NCI-H1694 treated with DMSO at 0.1 percent for 48 hours (cell line): ENCODE measurements at places on chromosomes 6 and 20.

DNA sequence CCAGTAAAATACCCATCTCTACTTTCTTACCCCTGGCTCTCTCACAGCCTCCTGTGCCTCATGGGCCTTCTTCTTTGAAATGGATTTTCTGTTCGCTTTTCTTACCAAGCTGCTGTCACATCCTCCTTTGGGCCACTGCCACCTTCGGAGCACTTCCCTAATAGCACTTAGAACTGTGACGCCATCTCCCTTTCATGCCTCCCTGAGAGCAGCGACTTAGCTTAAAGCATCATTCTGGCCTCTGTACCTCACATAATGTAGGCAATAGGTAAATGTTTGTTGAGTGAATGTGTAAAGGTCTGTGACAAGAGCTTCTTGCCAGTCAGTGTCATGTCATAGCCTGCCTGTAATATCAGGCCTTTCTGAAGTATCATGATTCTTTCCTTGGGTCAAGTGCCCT, 78.8 kb downstream of the ADGRG6 start:
- DNase-seq: no peak

DNA sequence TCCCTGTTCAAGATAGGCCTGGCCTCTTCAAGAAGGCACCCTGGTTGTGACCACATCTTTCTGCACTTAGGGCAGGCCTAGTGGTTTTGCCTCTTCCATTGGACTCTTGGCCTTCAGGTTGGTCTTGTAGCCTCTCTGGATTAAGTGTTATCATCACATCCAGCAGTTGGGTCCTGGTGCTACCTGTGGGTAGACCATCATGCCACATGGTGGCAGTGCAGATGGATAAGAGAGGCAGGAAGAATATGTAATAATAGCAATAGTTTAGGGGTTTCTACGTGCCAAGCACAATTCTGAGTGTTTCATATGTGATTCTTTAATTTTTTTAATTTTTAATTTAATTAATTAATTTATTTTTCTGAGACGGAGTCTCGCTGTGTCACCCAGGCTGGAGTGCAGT, 28.5 kb upstream of the SNRPB2 start:
- DNase-seq: no peak

- no peak for DNase-seq
Measured at GRCh38 chr6:127514179-127514772, 4.9 kb downstream of the MTCL3 start.

DNA sequence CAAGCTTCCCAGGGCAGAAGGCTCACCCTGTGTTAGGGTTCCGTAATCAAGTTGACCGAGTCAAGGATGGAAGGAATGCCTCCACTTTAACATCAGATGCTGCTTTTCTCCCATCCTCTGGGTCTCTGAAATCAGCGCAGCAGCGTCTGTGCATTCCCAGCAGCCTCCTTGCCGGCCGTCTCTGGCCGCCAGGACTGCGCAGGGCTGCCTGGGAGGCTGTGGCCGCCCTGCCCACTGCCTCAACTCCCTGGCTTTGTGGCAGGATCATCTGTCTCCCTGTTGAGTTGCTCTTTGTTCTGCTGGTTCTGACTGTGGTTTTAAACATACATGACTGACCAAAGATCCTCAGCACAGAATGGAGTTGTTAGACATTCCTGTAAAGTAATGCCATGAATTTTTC, 56.5 kb downstream of the DLL1 start:
- DNase-seq: no peak

GRCh38 chr6:137957471-137957870, 90.4 kb downstream of the TNFAIP3 start:
- no peak for DNase-seq

- DNase-seq: no peak
Measured at GRCh38 chr6:105121981-105122380, 57.8 kb downstream of the POPDC3 start.

GRCh38 chr20:47727170-47727880, 58.0 kb downstream of the SULF2 start:
- peak; percentile 11 for DNase-seq

DNA sequence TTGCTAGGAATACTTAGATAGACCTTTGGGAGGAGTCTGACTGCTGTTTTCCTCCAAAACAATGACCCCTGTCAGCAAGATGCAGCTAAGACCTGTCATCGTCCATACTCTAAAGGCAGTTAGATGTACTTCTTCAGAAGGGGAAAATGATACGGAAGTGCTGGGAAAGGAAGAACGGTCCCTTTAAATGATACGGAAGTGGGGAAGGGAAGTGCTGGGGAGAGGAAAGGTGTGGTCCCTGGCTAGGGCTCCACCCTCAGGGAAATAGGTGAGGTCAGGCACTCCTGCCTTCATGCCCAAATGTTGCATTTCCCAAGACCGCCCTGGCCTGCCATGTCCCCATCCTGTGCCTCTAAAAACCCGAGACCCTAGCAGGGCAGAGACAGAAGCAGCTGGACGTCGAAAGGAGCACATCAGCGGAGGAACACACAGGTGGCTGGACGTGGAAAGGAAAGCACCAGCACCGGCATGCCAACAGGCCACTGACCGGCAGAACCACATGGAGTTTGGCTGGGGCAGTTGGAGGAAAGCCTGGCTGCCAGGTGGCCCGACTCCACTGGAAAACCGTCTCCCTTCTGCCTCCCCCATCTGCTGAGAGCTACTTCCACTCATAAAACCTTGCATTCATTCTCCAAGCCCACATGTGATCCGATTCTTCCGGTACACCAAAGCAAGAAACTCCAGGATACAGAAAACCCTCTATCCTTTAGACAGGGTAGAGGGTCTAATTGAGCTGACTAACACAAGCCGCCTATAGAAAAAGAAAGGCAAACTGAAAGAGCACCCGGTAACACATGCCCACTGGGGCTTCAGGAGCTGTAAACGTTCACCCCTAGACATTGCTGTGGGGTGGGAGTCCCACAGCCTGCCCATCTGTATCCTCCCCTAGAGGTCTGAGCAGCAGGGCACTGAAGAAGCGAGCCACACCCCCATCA, 94.6 kb downstream of the FAXC start:
- DNase-seq: no peak

DNA sequence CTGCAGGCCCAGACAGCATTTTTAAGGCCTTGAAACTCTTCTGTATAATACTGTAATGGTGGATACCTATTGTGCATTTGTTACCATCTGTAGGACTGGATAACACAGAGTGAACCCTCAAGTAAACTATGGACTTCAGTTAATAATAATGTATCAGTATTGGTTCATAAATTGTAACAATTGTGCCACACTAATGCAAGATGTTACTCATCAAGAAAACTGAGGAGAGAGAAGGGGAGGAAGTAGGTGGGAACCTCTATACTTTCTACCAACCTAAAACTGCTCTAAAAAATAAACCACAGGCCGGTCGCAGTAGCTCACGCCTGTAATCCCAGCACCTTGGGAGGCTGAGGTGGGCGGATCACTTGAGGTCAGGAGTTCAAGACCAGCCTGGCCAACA, 10.8 kb downstream of the MAPK13 start:
- DNase-seq: no peak

- no peak for DNase-seq
Measured at GRCh38 chr20:31548820-31549512, 34.7 kb downstream of the HM13 start.

GRCh38 chr6:88565836-88566235, 397.6 kb downstream of the RNGTT start:
- no peak for DNase-seq
